Tibial nerve (tissue), 4 donors: ENCODE measurements at places on chromosomes 11 and 22. TPM values are rescaled to one million over a fixed set of nuclear protein-coding genes. Genes with fewer than 3 reads are reported as not detected.

The SEPTIN5 gene
- total RNA-seq: 25.9 TPM

The GGTLC3 gene
- total RNA-seq: not detected

The NF2 gene
- total RNA-seq: 24.9 TPM

DNA sequence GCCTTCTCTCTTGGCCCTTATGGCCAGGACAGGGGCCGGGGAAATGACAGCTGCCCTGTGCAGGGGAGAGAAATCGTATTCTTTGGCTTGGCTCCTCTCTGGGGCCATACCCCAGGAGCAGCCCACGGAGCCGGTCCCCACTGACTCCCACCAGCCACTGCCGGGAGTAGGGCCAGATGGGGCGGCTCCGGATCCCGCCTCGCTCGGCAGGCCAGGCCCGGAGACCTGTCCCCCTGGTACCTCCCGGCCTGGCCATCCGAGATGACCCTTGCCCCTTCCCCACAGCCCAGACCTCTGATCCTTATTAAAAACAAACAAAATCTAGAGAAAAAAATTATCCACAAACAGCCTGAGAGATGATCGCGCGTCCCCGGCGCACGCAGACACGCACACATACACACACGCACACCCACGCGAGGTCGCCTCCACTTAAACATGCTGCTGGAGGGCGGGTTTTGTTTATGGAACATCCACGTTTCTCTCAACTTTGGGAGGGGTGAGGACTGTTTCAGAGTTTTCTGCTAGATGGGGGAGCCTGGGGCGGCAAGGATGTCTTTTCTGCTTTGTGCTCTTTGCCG, 59.1 kb downstream of the IGLL1 start:
- H3K27me3 ChIP-seq: no peaks in the 10 kb centered on the region
- peak overlapping the region; percentile 90 for H3K27ac ChIP-seq
- peak; percentile 32 for DNase-seq
- H3K4me3 ChIP-seq: peak overlapping the region; percentile 54
- H3K36me3 ChIP-seq: no peaks in the 10 kb centered on the region
- H3K4me1 ChIP-seq: no peaks in the 10 kb centered on the region

The WNT11 gene
- total RNA-seq: 33.9 TPM

The ROM1 gene
- total RNA-seq: 11.1 TPM

GRCh38 chr11:114340311-114341131, 44.3 kb downstream of the NNMT start:
- DNase-seq: peak; percentile 19
- H3K36me3 ChIP-seq: no peaks in the 10 kb centered on the region
- no peak overlapping the region for H3K4me3 ChIP-seq
- H3K27me3 ChIP-seq: no peaks in the 10 kb centered on the region

The OVOL1 gene
- total RNA-seq: not detected

GRCh38 chr11:132337819-132338416, 967.5 kb downstream of the NTM start:
- H3K27ac ChIP-seq: no peak overlapping the region
- no peaks in the 10 kb centered on the region for H3K27me3 ChIP-seq
- no peak overlapping the region for H3K4me3 ChIP-seq
- DNase-seq: no peak
- H3K4me1 ChIP-seq: no peaks in the 10 kb centered on the region
- peaks cover 8% of the 10 kb centered on the region for H3K36me3 ChIP-seq

GRCh38 chr11:70510571-70510970, 112.2 kb downstream of the CTTN start:
- H3K27ac ChIP-seq: no peak overlapping the region
- no peak for DNase-seq
- H3K4me3 ChIP-seq: no peak overlapping the region
- no peaks in the 10 kb centered on the region for H3K4me1 ChIP-seq
- no peaks in the 10 kb centered on the region for H3K27me3 ChIP-seq

GRCh38 chr11:28922386-28922981, 814.3 kb downstream of the METTL15 start:
- H3K4me3 ChIP-seq: no peak overlapping the region
- no peaks in the 10 kb centered on the region for H3K27me3 ChIP-seq
- no peaks in the 10 kb centered on the region for H3K36me3 ChIP-seq
- H3K27ac ChIP-seq: no peak overlapping the region
- H3K4me1 ChIP-seq: no peaks in the 10 kb centered on the region

DNA sequence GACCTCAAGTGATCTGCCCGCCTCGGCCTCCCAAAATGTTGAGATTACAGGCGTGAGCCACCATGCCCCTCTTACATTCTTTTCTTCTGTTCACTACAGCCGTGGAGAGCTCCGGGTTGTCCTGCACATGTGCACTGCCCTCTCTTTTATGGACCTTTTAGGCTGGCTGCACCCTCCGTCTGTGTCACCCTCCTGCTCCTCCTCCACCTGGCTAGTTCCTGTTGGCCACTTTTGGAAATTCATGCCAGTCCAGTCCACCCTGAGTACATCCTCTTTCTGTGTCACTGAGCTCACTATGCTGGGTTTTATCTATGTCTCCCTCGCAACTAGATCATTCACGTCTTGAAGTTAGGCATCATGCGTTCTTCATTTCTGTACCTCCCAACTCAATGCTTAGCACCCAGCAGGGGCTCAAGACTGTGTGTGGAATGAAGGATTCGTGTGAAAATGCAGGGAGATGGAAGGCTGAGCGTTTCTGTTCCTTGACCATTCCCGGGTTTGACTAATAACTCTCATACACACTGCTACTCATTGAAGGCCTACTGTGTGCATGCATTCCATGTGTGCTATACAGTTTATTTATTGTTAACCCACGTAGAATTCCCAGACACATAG, 60.6 kb downstream of the PTPRJ start:
- DNase-seq: no peak
- no peak overlapping the region for H3K4me3 ChIP-seq
- H3K4me1 ChIP-seq: no peaks in the 10 kb centered on the region
- no peaks in the 10 kb centered on the region for H3K36me3 ChIP-seq
- H3K27ac ChIP-seq: no peak overlapping the region
- H3K27me3 ChIP-seq: no peaks in the 10 kb centered on the region

The MS4A15 gene
- total RNA-seq: not detected

DNA sequence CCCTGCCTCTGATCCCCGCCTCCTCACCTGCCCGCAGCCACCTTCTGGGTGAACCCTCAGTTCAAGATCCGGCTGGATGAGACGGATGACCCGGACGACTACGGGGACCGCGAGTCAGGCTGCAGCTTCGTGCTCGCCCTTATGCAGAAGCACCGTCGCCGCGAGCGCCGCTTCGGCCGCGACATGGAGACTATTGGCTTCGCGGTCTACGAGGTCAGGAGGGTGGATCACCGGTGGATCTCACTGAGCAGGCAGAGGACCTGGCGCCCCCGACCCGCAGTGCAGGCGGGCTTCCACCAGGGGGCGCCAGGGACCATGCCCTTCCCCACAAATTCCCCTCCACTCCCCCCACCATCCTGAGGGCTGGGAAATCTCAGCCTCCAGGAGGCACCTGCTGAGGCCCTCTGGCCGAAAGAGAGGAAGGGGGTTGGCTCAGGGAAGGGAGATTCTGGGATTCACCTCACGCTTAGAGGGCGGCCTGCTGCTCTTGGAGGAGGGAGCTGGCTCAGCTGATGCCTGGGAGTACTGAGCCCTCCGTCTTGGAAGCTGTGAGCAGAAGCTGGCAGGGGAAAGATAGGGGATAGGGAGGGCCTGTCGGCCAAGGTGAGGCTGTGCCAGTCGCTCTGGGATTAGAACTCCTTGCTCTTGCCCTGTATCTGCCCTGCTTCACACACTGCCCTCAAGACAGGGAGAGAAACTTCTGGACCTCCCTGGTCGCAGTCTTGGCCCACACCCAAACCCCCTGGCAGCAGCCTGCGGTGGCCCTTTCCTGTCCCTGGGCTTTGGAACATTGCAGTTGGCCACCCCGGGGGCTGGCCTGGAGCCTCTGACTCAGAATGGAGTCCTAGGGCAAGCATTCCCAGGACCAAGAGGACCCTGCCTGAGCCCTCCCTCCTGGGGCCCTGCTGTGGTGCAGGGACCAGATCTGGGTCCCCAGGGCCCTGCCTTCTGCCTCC, 23.2 kb downstream of the CAPN1 start:
- H3K36me3 ChIP-seq: no peaks in the 10 kb centered on the region
- no peaks in the 10 kb centered on the region for H3K4me1 ChIP-seq
- H3K27ac ChIP-seq: no peak overlapping the region
- no peaks in the 10 kb centered on the region for H3K27me3 ChIP-seq

- H3K27ac ChIP-seq: no peak overlapping the region
- no peak overlapping the region for H3K4me3 ChIP-seq
- no peaks in the 10 kb centered on the region for H3K36me3 ChIP-seq
These were observed 146.6 kb downstream of the BBOX1 start for GRCh38 chr11:27187075-27187847.

GRCh38 chr11:28730889-28731288, 622.7 kb downstream of the METTL15 start:
- no peaks in the 10 kb centered on the region for H3K4me1 ChIP-seq
- DNase-seq: no peak
- H3K27me3 ChIP-seq: no peaks in the 10 kb centered on the region
- no peak overlapping the region for H3K27ac ChIP-seq

The MYRF gene
- 1.2 TPM for total RNA-seq

DNA sequence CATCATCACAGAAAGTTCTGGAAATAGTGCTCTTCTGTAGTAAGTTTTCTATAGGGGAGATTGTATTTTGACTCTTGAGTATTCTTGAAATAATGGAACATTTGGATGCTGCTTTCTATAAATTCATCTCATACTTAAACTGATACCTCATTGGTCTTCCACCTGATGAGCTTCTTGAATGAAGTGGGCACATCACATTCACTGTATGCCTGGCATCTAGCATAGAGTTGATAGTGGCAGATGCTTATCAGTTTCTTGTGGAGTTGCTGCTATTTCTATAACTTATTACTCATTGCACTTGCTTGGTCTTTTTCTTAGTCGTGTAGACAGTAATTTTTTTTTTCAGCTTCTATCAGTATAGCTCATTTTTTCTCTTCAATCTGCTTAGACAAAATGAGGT, 5.4 kb downstream of the ATXN10 start:
- peaks cover 11% of the 10 kb centered on the region for H3K4me1 ChIP-seq
- DNase-seq: no peak
- no peak overlapping the region for H3K27ac ChIP-seq
- peaks cover 7% of the 10 kb centered on the region for H3K36me3 ChIP-seq
- H3K27me3 ChIP-seq: no peaks in the 10 kb centered on the region

GRCh38 chr22:30860176-30861105, 108.1 kb downstream of the MORC2 start:
- H3K4me3 ChIP-seq: no peak overlapping the region
- H3K27me3 ChIP-seq: no peaks in the 10 kb centered on the region
- DNase-seq: no peak
- no peak overlapping the region for H3K27ac ChIP-seq
- no peaks in the 10 kb centered on the region for H3K36me3 ChIP-seq

GRCh38 chr11:116885951-116886655, 48.7 kb upstream of the APOA1 start:
- no peak for DNase-seq
- H3K4me3 ChIP-seq: no peak overlapping the region
- peaks cover 17% of the 10 kb centered on the region for H3K4me1 ChIP-seq

GRCh38 chr22:44727709-44728108, 24.7 kb upstream of the ARHGAP8 start:
- H3K36me3 ChIP-seq: no peaks in the 10 kb centered on the region
- no peak overlapping the region for H3K27ac ChIP-seq
- no peak for DNase-seq
- peaks cover 9% of the 10 kb centered on the region for H3K4me1 ChIP-seq

- no peak overlapping the region for H3K4me3 ChIP-seq
- no peak for DNase-seq
- no peaks in the 10 kb centered on the region for H3K27me3 ChIP-seq
- no peak overlapping the region for H3K27ac ChIP-seq
- peaks cover 10% of the 10 kb centered on the region for H3K4me1 ChIP-seq
- no peaks in the 10 kb centered on the region for H3K36me3 ChIP-seq
These were observed 48.2 kb downstream of the SGSM3 start for GRCh38 chr22:40418366-40419201.

The TMEM121B gene
- total RNA-seq: 1.2 TPM

GRCh38 chr11:92907671-92908070, 61.8 kb upstream of the MTNR1B start:
- DNase-seq: no peak
- H3K36me3 ChIP-seq: no peaks in the 10 kb centered on the region
- H3K27ac ChIP-seq: no peak overlapping the region
- no peaks in the 10 kb centered on the region for H3K4me1 ChIP-seq
- no peak overlapping the region for H3K4me3 ChIP-seq
- no peaks in the 10 kb centered on the region for H3K27me3 ChIP-seq

The OR2AG2 gene
- total RNA-seq: not detected

DNA sequence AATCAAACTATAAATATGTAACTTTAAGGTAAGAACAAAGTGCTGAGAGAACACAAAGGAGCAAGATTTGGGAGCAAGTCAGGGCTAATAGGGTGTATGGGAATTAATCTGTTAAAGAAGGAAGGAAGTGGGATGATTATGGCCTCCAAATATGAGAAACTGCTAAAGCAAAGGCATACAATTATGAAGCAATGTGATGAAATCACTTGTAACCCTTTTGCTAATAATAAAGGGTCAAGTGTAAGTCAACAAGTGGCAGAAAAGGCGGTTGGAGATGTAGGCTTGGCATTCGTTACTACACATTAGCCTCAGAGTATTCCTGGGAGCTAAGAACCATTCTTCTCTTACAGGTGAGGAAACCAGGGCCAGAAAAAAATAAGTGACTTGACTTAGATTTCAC, 1002.3 kb upstream of the TENM4 start:
- no peaks in the 10 kb centered on the region for H3K36me3 ChIP-seq
- no peaks in the 10 kb centered on the region for H3K27me3 ChIP-seq
- DNase-seq: no peak
- no peak overlapping the region for H3K4me3 ChIP-seq
- H3K27ac ChIP-seq: no peak overlapping the region

The IFITM10 gene
- 19.8 TPM for total RNA-seq

DNA sequence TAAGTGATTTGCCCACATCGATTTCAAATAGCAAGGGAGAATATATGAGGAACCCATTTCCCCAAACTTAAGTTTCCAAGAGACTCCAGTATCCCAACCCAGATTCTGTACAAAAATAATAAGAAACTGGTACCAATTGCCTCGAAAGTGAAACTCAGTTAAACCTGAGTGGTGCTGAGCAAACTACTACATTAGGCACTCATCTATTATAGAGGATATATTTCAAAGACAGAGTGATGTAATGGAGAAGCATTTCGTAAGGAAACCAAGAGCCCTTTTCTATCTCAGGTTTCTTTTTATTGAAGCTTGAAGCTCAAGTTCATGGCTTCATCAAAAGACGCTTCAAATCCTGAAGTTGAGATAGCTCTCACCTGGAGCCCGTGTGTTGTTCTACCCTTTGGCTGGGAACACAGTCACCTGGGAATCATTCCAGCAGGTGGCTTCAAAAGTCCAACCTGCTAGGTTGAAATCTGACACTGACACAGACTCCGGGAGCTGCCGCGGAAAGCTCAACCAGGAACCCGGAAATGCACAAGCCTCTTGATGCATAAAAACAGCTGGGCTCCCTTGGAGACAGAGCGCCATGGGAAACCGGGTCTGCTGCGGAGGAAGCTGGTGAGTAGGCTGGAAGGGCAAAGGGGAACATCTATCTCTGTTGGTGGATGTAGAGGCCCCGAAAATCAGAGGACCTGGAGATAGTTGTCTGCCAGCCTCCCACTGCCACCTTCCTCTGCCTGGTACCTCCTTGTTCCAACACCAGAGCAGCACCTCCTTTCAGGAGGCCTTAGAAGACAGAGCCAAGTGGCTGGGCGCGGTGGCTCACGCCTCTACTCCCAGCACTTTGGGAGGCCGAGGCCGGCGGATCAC, at the start of gene C11orf52:
Gene C11orf52, plus strand, starts transcription at position 524 of the 867 bp plus-strand sequence. Its CDS starts 60 bp downstream, at position 584.
- peaks cover 42% of the 10 kb centered on the region for H3K4me1 ChIP-seq
- no peaks in the 10 kb centered on the region for H3K36me3 ChIP-seq
- no peak for DNase-seq
- H3K4me3 ChIP-seq: no peak within 1 kb of the TSS
- H3K27ac ChIP-seq: peak within 1 kb of the TSS; percentile 46

GRCh38 chr22:28000361-28000760, 81.3 kb upstream of the PITPNB start:
- H3K27ac ChIP-seq: no peak overlapping the region
- no peak overlapping the region for H3K4me3 ChIP-seq
- no peaks in the 10 kb centered on the region for H3K27me3 ChIP-seq
- H3K36me3 ChIP-seq: peaks cover 2% of the 10 kb centered on the region
- no peak for DNase-seq
